ENCODE measurements at places on chromosomes 6 and 20.
A peak's percentile ranks its signal among the peaks of the same experiment; 100 is the strongest.

DNA sequence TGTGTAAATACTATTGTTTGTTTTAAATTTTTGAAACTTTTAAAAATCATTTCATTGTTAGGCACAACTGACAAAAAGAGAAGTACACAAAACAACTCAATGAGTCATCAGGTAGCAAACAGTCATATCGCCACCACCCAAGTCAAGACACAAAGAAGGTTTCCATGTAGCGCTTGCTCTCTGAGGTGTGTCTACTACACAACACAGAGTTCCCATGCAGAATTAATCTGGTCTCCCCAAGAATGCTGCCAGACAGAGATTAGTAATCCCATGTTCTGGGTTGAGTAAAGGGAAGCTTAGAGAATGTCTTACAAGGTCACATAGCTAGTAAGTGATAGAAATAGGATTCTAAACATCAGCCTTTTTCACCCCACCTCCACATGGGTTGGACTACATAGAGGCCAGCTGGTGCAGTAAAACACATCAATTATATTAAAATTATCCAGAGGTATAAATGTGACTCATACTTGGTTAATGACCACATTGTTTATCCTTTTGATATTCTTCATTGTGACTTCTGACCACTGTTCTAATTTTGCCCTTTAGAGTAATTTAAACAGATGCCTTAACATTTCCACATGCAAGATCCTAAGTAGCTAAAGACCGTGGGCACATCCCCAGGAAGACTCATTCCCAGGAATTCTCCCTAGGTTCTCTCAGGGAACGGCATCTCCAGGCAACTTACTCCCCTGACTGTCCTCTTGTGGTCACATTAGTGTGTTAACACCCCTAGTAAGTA, 413.5 kb downstream of the PRKN start:
- no peak for DNase-seq

- DNase-seq, result no peak
Observed at GRCh38 chr20:38811769-38812168, 6.3 kb downstream of the PPP1R16B start.

DNA sequence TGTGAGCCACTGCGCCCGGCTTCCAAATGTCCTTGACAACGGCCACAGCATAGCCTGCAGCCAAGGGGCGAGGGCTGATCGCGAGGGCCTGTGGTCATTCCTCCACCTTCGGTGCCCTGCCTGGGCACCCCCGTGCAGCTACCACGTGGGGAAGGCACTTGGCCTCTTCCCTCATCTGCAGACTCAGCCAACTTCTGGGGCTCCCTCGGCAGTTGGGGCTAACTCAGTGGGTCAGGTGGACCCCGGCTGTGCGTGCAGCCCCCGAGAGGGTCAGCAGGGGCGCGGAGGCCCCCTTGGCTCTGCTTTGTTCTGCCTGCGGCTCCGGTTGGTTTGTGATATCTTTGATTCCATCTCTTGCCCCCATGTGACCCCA, 52.9 kb upstream of the BHLHE23 start:
- no peak for DNase-seq

- peak; percentile 82 for DNase-seq
Observed at GRCh38 chr6:31396422-31397152, 6.8 kb upstream of the MICA start.

GRCh38 chr20:34049897-34050695, 56.4 kb downstream of the RALY start:
- no peak for DNase-seq

DNA sequence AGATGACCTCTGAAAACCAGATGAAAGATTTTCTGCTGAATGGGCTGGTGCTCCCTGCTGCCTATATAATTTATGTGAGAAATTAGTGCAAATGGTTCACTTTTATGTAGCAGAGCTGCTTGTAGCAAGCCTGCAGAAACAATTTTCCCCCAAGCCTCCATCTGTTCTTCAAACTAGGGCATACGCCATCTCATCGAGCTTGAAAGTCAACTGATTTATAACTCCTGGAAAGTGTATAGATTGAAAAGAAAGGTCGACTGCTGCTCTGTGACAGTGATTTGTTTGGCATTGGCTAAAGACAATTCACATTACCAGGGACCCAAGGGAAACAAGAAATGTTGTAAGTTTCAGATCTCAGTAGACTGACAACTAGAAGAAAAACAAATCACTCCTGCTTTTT, 93.3 kb downstream of the PACRG start:
- no peak for DNase-seq

GRCh38 chr6:20403766-20404640, 2.3 kb downstream of the E2F3 start:
- peak; percentile 30 for DNase-seq

GRCh38 chr6:15137086-15137485, 108.8 kb upstream of the JARID2 start:
- DNase-seq, result no peak

All from activated CD4-positive, alpha-beta T cell treated with anti-CD3 and anti-CD28 coated beads for 1 hour (primary cell).